Activated naive CD4-positive, alpha-beta T cell treated with Interleukin-2 at 50 U/mL for 16 hours (primary cell): ENCODE measurements at places on chromosomes 6 and 20.

- DNase-seq, result no peak
Measured at GRCh38 chr6:161548713-161549296, 274.9 kb upstream of the AGPAT4 start.

DNA sequence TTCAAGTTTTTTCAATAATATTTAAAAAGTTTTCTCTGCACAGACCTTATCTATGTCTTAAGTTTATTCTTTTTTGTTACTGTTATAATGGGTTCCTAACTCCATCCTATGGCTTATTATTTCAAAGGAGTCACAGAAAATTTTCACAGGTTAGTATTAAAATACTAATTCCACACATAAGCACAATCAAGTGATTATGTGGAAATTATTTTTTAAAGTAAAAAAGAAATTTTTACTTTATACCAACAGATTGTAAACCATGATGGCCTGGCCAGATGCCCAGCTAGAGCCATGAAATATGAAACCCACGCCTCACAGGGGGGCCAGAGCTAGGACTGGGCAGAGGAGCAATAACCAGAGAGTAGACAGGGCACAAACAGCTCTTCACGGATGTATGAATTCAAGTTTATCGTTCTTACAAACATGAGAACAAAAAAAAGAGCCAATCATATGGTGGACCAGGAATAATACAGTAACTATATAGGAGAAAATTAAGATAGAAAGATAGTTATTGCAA is 34.0 kb downstream of the NUDT3 start:
- no peak for DNase-seq

DNA sequence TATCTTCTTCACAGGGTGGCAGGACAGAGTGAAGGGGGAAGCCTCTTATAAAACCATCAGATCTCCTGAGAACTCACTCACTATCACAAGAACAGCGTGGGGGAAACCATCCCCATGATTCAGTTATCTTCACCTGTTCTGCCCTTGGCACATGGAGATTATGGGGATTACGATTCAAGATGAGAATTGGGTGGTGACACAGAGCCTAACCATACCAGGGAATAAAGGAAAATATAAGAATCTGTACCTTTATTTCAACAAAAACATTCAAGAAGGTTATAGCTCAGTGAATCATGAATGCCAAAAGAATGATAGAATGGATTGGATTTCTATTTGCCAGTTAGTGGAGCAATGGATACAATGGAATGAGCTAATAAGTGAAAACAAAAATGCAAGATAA is 214.4 kb downstream of the PTPRK start:
- no peak for DNase-seq

DNA sequence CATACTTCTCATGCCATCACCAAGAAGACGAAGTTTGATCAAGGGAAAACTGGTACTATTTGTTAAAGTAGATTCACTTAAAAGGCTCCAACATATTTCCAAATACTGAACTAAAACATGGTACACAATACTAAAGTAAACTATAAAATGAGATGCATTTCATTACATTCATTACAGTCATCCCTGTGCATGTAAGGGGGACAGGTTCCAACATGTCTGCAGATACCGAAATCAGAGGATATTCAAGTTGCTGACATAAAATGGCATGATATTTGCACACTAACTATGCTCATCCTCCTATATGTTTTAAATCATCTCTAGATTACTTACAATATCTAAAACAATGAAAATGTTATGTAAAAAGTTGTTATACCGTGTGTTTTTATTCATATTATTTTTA is 893.9 kb upstream of the MANEA start:
- DNase-seq, result no peak

- no peak for DNase-seq
Measured at GRCh38 chr6:69059413-69059812, 424.3 kb downstream of the ADGRB3 start.

- no peak for DNase-seq
Measured at GRCh38 chr6:126147291-126147815, 161.0 kb downstream of the TRMT11 start.

- no peak for DNase-seq
Measured at GRCh38 chr20:64074184-64074789, 5.0 kb downstream of the RGS19 start.

DNA sequence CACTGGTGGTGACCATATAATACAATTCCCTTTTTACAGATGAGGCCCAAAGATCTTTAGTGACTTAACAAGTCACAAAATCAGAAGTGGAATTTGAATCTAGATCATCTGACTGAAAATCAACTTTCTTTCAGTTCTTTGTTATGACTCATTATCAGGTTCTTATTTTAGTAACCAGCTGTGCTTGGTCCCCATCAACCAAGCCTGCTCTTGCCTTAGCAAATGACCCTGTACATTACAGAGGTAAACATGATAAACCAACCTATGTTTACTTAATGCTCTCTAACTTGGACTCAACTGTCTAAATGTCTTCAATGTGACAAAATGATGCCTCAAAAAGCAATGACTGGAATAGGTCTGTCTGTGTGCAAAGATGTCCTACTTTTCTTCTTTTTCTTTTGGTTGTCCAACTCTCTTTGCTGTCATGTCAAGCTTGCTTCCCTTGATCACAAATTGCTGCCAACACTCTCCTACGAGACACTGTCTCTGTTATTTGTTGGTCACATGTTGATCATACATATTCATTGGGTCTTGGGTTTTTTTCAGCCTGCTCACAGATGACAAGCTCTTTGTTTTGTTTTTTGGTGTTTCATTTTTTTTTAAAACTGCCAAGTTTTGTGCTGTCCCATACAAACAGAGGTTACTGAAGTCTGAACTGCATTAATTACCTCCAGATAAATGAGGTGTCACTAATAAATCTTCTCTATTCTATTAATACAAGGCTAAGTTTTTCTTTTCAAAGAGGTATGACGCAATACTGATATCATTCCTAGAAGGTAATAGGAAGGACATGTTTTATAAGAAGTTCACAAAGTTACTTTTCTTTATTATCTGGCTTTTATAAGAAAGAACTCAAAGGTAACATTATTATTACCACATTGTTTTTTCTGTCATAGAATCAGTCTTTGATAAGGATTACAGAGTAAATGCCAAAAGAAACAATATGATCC is 62.2 kb upstream of the PLN start:
- DNase-seq, result no peak

DNA sequence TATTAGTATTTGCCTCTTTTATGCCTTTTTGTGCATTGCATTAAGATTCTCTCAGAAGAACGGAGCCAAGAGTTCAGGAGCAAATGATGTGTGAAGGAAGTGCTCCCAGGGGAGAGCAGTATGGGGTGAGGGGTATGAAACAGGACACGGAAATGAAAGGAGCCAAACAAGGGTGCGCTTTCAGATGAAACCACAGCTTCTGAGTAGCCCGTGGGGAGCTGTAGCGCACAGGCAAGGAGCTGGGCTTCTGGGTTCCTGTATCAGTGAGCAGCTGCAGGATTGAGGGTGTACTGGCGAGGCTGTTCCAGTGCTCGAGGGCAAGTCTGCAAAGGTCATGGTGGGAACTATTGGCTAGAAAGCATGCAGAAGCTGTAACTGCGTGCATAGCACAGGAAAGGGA is 25.4 kb downstream of the ANKEF1 start:
- no peak for DNase-seq

GRCh38 chr6:40852779-40853373 is 186.1 kb downstream of the UNC5CL start:
- DNase-seq, result no peak

GRCh38 chr20:35039146-35039545 is 53.5 kb downstream of the TRPC4AP start:
- no peak for DNase-seq

DNA sequence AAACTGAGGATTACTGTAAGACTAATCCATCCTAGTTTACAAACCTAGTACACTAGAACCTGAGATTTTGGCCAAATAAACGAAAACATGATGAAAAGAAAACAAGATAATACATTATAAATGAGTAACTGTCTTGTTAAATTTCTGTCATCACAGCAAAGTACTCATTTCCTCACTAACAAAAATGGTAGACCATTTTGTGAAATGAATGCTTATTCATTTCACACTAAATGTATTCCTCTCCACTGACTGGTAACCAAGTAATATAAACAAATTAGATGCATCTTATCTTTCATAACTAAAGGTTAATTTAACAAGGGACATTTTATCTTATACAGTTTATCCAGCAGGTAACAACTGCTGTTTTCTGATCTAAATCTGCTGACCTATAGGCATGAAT is 143.7 kb downstream of the REV3L start:
- DNase-seq, result no peak

- DNase-seq, result no peak
Measured at GRCh38 chr6:39861663-39862062, 69.5 kb downstream of the DAAM2 start.

GRCh38 chr6:158780988-158781691 is 38.0 kb downstream of the EZR start:
- DNase-seq, result no peak

GRCh38 chr6:43192911-43193310 is 10.9 kb downstream of the CUL9 start:
- DNase-seq, result no peak

DNA sequence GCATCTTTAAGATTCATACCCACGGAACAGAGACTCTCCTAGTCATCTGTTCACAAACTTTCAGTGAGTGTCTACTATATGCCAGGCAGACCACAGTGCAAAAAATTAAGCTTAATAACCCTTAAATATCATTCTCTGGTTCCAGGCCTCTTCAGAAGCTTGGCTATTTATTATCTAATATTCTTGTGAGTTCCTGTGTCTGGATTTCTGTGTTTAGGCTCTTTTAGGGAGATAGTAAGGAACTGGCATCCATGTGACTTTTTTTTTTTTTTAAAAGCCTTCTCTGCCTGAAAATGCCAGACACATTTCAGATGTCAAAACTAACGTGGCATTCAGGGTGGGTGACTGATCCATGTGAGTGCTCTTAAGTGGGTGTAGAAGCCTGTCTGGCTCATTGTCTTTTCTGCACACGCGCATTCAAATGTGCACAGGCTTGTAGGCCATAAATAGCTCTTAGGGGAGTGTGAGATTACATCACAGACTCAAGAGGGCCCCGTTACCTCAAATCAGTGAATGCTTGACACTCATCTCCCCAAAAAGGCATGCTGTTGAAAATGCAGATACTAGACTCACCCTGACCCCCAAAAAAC is 141.9 kb downstream of the GMPR start:
- no peak for DNase-seq

GRCh38 chr6:67897998-67898607 is 737.0 kb upstream of the ADGRB3 start:
- no peak for DNase-seq

DNA sequence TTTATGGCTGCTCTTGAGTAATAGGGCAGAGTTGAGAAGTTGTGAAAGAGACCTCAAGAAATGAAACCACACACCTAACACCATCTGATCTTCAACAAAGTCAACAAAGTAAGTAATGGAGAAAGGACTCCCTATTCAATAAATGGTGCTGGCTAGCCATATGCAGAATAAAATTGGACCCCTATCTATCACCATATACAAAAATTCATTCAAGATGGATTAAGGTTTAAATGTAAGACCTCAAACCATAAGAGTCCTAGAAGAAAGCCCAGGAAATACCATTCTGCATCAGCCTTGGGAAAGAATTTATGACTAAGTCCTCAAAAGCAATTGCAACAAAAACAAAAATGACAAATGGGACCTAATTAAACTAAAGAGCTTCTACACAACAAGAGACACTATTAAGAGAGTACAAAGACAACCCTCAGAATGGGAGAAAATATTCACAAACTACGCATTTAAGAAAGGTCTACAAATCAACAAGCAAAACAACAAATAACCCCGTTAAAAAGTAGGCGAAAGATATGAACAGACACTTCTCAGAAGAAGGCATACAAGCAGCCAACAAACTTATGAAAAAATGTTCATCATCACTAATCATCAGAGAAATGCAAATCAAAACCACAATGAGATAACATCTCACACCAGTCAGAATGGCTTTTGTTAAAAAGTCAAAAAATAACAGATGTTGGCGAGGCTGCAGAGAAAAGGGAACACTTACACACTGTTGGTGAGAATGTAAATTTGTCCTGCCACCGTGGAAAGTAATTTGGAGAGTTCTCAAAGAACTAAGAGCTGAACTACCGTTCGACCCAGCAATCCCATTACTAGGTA is 4.0 kb downstream of the MAP3K5 start:
- DNase-seq, result no peak

DNA sequence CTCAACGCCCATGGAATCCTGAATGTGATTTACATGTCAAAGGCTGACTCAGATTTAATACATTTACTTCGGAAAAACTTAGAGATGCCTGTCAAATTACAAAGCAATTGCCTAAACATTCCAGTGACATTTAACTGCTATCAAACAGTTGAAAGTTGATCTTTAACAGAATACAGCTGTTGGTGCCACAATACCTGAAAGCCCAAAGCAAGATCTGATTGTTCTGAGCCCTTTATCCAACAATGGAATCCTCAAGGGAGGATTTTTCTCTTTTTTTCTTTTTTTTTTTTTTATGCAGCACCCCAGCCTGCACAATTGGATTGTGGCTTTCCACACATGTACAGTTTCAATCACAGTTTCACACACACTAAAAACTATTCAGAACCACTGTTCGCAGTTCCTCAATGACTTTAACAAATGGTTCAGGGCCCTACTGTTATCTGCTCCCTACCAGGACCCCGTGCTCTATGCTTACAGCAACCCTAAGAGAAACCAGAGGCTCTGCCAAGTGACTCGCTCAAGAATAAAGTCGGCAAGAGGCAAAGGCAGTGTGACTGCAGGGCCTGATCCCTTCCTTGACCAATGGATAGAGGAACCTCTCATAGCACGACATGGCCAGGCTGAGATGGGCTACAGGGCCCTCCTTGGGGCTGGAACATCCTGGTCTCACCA is 33.3 kb downstream of the EPB41L2 start:
- no peak for DNase-seq

DNA sequence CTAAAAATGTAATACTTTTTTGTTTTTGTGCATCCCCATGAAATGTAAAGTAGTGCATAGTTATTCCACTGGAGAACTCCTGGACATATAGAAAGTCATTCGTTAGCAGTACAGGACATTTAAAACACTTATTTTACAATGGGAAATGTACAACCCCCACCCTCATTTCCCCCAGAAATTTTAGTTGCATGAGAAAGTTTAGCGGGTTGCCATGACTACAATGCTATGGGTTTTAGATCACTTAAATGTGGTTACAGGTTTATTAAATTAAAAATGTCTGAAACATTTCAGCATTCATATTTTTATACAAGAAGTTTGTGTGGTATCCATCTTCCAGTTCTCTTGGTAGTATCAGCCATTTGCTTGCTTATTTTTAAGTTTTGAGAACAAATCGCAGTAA is 54.9 kb upstream of the TRAF3IP2 start:
- DNase-seq, result no peak

GRCh38 chr6:163659803-163660202 is 245.3 kb downstream of the QKI start:
- no peak for DNase-seq
